ENCODE measurements at places on chromosomes 2 and 18.

- DNase-seq, result no peak
These were observed 109.6 kb downstream of the ICOS start for GRCh38 chr2:204046145-204046544.

- DNase-seq, result no peak
These were observed 113.1 kb downstream of the ICOS start for GRCh38 chr2:204049635-204050034.

DNA sequence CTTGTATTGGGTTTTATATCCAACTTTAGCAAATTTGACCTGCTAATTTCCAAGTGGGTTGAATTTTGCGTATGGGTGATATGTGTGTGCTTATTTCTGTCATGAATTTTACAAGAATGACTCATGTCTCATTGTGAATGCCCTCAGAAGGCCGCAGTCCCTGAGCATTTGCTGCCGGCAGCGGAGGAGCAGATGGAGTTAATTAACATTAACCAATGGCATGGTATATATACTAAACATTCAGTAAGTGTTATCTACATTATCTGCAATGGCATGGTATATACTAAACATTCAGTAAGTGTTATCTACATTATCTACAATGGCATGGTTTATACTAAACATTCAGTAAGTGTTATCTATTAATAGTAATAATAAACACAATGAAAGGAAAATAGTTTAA lies 90.1 kb downstream of the DOK6 start:
- DNase-seq, result no peak

DNA sequence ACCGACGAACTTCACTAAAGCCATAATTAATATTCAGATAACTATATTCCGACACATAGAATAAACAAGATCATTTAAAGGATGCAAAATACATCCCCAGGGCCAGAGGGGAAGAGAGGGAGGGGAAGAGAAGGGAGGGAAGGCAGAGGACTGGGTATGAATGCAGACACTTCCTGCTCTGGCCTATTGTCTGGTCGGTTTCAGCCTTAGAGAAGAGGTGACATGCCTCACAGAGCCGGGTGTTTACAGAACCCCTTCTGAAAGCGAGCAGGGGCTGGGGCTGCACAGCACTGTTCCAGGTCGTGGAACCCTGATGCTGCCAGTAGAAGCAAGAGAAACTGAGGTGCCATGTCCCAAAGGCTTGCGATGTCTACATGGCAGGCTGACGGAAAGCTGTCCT lies 31.0 kb downstream of the CELF4 start:
- no peak for DNase-seq

DNA sequence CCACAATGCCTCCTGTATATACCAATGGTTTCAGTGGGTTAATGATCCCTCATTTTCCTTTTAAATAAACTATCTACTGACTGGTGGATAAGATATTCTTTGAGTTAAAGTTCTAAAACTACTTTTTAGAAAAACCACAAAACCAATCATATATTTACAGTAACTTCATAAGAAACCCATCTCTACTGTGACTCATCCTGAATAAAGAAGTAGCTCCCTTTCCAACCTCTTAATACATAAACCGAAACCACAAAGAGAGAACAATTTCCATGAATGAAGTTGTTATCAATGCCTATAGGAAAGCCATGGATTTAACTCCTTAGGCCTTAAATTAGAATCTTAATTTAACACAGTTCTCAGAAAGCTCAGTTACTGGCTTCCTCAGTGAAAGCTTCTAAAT lies 227.0 kb upstream of the SMAD7 start:
- no peak for DNase-seq

DNA sequence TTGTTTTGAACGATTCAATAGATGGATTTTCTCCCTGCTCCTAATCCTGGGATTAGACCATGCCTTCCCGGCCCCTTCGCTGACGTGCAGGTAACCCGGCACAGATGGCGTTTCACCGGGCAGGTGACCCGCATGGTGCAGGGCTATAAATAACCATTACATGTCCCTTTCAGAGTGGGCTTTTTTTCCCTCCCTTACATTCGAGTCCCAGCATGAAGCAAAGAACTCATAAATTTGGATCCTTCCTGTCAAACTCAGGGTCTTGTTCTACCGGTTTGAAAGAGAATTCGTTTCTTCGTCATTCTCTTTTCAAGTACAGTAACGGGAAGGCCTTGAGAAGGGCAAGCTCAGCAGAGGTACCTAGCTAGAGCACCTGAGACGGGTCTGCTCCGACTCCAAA lies 46.1 kb downstream of the EDAR start:
- no peak for DNase-seq

DNA sequence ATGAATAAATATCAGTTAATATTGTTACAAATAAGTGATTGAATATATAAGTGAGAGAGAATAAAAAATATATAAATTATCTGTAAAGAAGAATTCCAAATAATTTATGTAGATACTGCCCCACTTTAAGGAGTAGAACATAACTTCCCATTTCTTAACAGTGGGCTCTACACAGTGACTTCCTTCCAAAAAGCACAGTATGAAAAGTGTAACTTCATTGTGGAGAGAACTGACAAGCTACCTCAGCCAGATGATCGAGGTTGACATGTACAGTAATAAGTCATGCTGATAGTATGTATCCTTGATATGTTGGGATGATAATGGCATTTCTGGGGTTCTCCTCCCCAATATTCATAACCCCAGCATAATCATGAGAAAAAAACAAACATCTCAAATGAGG lies 191.9 kb upstream of the FN1 start:
- DNase-seq, result no peak
